ENCODE measurements at places on chromosomes 6 and 20. TPM values are rescaled to one million over a fixed set of nuclear protein-coding genes. Genes with fewer than 3 reads are reported as not detected.

DNA sequence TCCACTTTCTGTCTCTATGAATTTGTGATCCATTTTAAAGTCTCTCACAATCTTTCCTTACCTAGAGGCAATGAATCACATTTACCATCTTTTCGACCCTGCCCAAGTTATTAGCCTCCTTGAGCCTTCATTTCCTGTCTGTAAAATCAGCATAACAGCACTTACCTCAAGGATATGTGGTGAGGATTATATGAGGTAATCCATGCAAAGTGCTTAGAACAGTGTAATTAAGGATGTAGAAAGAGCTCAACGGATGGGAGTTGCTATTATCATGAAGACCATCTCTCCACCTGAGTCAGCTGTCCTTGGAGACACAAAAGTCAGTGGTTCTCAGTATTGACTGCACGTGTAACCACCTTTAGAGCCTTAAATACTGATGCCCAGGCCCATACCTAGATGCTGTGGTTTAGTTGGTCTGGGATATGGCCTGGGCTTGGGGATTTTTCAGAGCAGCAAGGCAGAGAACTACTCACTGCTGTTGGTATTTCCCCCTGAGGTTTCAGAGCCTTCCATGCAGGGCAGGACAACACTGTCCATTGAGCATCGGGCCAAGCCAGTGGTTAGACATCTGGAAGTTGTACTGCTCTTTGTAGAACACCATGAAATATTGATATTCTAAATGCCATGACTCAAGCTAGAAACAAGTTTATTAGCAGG is 55.8 kb downstream of the LYRM2 start:
- DNase-seq, result no peak

DNA sequence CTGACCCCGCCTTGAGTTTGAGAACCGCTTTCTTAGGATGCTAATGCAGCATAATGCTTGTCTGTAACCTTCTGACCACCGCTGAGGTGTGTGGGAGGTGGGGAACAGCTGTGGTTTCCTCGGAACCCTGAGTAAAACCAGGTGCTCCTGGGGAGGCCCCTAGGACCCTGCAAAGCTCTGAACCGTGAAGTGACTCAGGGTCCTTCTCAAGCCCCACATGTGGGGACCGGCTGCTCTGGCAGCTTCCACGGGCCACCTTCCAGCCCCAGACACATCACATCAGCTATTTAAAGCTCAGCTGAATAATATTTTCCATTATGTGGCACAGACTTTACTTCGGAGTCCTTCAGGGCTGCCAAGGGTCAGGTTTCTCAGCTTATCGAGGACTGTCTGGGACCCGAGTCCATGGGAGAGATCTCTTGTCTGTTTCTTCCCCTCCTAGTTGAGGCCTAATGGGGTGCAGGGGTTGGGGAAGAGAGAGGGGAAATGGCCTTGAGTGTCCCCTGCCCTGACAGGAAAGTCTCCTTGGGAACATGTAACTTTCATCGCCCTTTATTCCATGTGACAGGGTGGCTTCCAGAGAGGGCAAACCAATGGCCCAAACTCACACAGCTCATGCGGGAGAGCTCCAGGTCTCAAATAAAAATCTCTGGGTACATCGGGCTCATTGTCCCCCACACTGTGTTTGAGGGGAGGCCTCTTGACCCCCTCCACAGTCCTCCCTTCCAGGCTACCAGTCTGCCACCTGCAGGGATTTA is 186.1 kb upstream of the SLC24A3 start:
- DNase-seq, result no peak

DNA sequence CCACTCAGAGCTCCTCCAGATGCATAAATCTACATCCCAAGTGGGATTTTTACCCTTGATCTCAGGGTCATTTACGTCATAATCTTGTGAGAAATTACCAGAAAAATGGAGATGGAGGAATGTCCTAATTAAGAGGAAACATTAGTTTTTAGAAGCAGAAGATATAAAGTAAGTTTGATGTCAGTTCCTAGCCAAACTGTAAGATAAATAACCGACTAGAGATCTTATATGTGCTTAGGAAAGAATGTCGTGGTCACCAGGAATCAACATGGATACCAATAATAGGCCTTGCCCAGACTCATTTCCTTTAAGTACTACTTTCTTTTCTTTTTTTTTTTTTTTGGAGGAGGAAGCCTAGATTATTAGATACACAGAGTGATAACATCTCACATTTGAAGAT is 186.9 kb downstream of the UTRN start:
- no peak for DNase-seq

GRCh38 chr6:134296762-134297161 is 21.1 kb downstream of the SGK1 start:
- no peak for DNase-seq

GRCh38 chr6:166203003-166203640 is 35.5 kb upstream of the TBXT start:
- DNase-seq, result no peak

DNA sequence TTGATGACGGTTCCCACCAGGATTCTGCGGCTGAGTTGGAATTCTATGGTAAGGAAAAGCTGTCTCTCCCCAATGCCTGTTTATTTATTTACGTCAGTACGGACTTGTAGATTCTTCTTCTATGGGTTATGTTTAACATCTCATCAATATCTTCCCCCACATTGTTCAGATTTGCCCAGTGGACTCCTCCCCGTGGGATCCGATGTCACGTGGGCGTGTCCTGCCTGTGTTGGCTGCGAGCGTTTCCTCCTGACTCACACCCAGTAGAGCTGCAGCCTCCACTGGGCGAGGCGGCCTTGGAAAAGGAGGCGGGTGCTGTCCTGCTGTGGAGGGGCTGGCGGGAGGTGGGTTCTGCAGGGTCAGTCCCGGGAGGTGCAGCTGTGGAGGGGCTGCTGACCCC is 46.8 kb upstream of the SLCO4A1 start:
- DNase-seq, result no peak

Gene ISM1
- total RNA-seq, result 0.33 TPM

Gene SLC17A3
- total RNA-seq, result not detected

Measured in naive thymus-derived CD8-positive, alpha-beta T cell (primary cell).